ENCODE measurements at places on chromosomes 7 and 10. TPM values are rescaled to one million over a fixed set of nuclear protein-coding genes. Genes with fewer than 3 reads are reported as not detected.

The OR2A1 gene
- polyA plus RNA-seq: not detected

The CNTNAP2 gene
- under 0.01 TPM for polyA plus RNA-seq

The ACSL5 gene
- 15.0 TPM for polyA plus RNA-seq

The ASIC3 gene
- polyA plus RNA-seq: 2.8 TPM

The PTPN20 gene
- 0.34 TPM for polyA plus RNA-seq

The TWIST1 gene
- polyA plus RNA-seq: 26.3 TPM
